Activated CD4-positive, alpha-beta T cell treated with anti-CD3 and anti-CD28 coated beads for 24 hours (primary cell): ENCODE measurements at places on chromosomes 12 and 14.

DNA sequence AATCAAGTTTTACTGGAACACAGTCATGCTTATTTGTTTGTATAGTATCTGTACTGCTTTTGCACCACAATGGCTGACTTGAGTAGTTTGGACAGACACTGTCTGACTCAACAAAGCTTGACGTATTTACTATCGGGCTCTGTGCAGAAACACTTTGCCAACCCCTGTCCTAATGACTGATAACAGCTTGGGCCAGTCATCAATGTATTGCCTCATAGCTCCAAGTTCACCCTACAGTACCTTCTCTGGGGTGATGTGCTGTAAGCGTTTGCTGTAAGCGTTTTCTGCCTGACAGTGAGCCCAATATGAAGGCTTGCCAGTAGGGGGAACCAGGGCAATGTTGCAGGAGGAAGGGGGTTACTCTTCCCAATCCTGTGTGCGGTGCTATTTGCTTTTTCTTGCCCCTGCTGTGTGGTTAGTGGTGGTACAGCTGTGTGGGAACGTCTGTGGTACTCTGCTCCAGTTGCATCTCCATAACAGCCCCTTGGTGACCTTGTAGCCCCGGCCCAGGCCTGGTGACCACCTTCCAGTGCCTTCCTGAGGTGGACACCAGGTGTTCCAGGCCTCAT, 5.4 kb upstream of the CCDC177 start:
- DNase-seq = no peak

DNA sequence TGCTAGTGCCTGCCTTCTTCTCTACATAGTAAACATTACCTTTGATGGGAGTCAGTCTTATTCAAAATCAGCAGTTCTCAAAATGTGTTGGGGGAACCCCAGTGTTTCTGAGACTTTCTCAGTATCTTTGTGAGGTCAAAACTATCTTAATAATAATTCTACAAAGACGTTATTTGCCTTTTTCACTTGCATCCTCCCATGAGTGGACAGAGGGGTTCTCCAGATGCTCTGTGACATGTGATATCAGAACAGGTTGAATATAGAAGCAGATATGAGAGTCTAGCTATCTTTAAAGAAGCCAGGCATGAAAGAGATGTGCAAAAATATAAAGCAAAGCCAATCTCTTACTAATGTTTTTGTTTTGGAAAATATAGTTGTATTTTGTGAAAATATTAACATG, 144.7 kb downstream of the KTN1 start:
- no peak for DNase-seq

GRCh38 chr14:64826333-64826732, 53.4 kb downstream of the SPTB start:
- no peak for DNase-seq

DNA sequence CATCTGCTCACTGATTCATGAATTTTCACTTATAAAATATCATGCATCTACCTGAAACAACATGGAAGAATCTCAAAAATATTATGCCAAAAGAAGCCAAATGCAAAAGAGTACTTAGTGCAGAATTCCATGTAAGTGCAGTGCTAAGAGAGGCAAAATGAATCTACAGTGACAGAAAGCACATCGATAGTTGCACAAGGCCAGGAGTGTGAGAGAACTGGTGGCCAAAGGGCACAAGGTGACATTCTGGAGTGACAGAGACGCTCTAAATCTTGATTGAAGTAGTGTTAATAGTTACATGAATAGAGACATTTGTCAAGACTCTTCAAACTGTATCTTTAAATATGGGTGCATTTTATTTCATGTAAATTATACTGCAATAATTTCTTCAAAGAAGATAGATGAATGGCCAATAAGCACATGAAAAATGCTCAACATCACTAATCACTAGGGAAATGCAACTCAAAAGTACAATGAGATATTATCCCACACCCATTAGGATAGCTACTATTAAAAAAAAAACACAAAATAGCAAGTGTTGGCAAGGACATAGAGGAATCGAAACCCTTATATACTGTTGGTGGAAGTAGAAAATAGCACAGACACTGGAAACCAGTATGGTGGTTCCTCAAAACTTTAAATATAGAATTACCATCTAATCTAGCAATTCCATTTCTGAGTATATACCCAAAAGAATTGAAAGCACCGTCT, 71.7 kb upstream of the KICS2 start:
- DNase-seq = no peak

- DNase-seq = no peak
Observed at GRCh38 chr12:69701826-69702225, 2.7 kb upstream of the BEST3 start.

GRCh38 chr14:98208211-98208611, 1063.8 kb downstream of the BCL11B start:
- no peak for DNase-seq

GRCh38 chr12:3097186-3097804, 20.1 kb downstream of the TSPAN9 start:
- DNase-seq = no peak

DNA sequence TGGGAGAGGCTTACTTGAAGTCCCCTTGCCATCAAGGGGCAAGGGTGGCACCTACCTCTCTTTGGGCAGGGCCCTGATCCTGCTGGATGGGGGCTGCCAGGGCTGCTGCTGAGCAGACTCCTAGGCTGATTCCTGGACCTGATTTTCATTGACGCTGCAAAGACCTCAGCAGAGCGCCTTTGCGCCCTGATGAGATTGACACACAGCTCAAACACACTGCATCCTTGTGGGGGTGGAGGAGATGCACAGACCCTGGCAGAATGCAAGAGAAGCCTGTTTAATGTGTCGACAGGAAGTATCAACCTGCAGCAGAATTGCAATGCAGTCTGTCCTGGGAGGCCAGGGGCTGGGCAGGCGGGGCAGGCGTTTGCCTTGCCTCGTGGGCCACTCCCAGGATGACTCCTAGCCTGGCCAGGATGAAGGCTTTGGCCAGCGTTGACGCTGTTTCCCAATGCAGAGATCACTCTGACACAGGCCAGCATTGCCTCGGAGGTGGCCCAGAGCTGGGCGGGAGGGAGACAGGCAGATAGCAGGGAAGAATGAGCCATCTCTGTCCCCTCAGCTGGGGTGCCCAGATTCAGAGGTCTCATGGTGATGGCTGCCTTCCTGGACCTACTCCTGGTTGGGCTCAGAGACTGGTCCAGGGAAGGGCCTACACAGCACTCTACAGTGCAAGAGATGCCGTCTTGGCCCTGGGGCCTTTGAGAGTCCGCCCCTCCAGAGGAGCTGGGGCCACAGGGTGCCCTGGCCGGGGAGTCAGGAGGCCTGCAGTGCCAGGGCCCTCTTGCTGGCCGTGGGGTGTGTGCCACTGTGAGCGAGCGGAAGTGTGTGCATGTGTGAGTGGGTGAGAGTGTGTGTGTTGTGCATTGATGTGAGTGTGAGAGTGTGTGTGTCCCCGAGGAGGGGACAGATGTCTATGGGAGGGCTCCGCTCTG, 108.3 kb downstream of the KIF26A start:
- DNase-seq = no peak

DNA sequence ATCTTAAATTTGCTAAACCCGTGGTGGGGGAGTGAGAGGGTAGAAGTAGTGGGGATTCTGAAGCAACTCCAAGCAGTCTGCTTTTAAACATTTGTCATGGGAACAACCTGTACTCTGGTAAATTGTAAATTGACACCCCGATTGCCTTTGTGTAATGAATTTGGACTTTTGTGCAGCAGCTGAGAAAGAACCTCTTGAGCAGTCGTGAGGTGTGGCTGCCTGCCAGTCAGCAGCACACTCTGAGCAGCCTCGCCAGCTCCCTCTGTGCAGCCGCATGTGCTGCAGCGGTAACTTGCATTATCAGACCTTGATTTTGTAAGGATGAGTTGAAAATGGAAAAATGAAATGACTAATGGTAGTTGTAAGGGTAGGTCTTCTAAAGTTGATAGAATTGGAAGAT, 74.3 kb downstream of the SUSD6 start:
- no peak for DNase-seq

- no peak for DNase-seq
Observed at GRCh38 chr12:106108185-106108835, 30.4 kb downstream of the NUAK1 start.

GRCh38 chr12:131171029-131171428, 217.3 kb downstream of the ADGRD1 start:
- no peak for DNase-seq

GRCh38 chr14:100407376-100408102, 84.4 kb downstream of the SLC25A47 start:
- no peak for DNase-seq

DNA sequence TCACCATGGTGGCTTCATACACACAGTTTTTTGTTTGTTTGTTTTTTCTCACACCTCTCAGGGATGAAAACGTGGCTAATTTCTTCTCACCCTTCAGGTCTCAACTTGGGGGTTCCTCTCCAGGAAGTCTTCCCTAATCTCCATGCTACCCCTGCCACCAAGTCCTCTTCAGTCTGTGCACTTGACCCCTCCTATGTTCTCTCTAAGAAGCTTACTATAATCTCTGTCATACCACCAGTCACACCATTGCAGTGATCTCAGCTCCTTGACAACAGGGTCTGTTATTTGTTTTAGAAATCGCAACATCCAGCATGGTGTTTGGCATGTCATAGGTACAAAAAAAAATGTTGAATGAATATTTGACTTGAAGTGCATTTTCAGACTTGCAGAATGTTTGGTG, 83.4 kb downstream of the PRORP start:
- no peak for DNase-seq

GRCh38 chr12:53251477-53252348, 16.4 kb upstream of the ESPL1 start:
- peak; percentile 43 for DNase-seq

GRCh38 chr14:93688239-93688666, 100.0 kb downstream of the PRIMA1 start:
- no peak for DNase-seq

DNA sequence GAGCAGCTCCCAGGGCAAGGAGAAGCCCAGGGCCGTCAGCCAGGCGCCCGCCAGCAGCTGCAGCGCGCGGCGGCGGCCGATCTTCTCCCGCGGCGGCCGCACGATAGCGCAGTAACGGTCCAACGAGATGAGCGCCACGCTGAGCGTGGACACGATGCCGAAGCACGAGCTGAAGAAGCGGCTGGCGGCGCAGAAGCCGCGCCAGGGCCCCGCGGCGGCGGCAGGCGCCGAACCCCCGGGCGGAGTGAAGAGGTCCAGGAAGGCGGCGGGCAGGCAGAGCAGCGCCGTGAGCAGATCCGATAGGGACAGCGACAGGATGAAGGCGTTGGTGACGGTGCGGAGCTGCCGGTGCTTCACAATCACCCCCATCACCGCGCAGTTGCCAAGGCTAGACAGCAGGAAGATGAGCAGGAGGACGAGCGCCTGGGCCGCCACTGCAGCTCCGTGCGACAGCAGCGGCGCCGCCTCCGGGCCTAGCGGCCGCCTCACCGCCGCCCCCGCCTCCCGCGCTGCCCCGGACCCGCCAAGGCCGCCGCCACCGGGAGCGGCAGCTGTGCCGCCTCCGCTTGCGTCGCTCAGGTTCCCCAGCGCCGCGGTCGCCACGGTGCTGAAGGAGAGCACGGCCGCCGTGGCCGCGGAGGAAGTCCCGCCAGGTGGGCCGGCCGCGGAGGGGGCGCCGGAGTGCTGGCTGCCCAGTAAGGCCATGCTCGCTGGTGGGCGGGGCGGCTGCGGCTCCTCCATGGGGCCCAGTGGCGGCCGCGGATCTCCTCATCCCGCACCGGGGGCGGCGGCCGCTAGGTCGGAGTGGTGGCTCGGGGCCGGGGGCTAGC, 479 bp downstream of the GPR135 start:
- peak; percentile 29 for DNase-seq

DNA sequence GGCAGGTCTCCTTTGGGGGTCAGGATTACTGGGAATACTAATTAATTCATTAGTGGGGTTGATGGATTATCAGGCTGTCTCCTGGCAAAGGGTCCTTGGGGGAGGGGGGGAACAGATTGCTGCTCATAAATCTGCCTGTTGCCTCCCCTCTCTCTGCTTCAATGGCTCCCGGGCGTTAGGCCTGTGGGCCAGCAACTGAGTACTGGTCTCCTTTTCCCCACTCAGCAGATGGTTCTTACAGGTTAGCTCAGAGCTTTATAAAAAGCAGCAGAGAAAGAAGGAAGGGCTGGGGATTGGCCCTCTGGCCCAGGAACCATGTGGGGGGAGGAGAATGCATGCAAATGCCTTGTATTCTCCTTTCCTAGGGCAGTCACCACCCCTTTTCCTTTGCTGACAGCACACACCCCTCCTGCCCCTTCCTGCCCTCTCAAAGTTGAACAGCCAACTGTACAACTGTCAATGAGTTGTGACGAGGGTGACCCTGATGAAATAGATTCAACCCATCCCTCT, 2.3 kb upstream of the NEUROD4 start:
- no peak for DNase-seq

DNA sequence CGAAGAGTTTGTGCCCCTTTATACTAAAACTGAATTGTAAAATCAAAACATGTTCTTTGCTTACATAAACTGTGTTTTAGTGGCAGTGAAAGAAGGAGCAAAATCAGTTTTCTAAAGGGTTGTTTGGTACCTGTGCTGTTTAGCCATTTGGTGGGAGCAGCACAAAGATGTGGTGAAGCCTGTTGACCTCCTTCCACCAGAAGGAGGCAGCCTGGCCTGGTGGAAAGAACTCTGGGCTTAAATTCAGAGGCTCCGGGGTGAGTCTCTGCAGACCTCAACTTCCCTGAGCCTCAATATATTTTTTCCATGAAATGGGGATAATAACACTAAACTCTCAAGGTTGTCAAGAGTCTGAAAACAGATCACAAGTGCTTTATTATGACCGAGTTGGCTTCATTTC, 502.5 kb downstream of the VRK1 start:
- DNase-seq = no peak

DNA sequence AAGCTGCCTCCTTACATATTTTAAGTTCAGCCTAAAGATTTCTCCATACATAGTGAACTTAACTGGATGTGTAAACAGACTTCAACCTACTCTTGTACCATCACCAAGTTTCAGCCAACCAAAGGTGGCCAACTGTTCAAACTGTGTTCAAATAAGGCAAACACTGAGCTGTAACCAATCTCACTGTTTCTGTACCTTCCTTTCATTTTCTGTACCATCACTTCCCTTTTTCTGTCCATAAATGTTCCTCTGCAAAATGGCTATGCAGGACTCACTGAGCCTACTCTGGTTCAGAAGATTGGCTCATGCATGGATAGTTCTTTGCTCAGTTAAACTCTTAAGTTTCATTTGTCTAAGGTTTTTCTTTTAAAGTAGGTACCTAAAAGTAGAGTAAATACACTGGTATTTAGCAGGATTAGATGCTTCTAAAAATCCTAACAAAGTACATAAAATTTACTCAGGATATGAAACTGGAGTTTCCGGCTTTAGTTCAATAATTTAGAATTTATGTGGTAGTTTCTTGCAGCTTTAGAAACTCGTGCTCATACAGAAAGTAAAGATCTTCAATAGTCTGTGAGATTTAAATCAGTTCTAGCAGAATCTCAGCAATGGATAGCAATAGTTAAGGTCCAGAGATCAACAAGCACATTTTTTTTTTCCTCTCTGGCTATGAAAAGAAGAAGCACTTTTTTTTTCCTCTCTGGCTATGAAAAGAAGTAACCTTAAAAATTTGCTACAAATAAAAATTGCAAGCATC, 282.0 kb upstream of the PPFIA2 start:
- no peak for DNase-seq

GRCh38 chr14:51576879-51577278, 74.8 kb upstream of the FRMD6 start:
- DNase-seq = no peak

GRCh38 chr14:20382526-20382925, 30.8 kb downstream of the TEP1 start:
- no peak for DNase-seq
